ENCODE measurements at places on chromosomes 1 and 21. TPM values are rescaled to one million over a fixed set of nuclear protein-coding genes. Genes with fewer than 3 reads are reported as not detected.

- DNase-seq, result no peak
Observed at GRCh38 chr21:41242238-41242829, 74.3 kb upstream of the FAM3B start.

Gene CYB561D1
- polyA plus RNA-seq, result 6.1 TPM

Gene SYT14
- polyA plus RNA-seq, result 0.26 TPM

Gene B3GALT2
- 11.8 TPM for polyA plus RNA-seq

DNA sequence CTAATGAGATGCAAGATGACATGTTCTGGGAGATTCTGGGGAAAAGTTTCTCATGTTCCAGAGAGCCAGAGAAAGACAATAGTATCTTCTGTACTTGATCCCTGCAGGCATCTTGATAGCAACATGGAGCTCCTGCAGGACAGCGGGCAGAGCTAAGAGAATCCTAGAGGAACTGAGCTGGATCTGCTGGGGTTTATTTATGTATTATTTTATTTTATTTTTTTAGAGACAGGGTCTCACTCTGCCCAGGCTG, 22.7 kb upstream of the SCAF4 start:
- no peak for DNase-seq

- DNase-seq, result no peak
Observed at GRCh38 chr1:65255656-65256050, 53.7 kb upstream of the DNAJC6 start.

- no peak for DNase-seq
Observed at GRCh38 chr1:56811331-56811730, 7.9 kb downstream of the FYB2 start.

GRCh38 chr1:38527373-38527966, 332.1 kb downstream of the RRAGC start:
- no peak for DNase-seq

Gene HSPG2
- 130 TPM for polyA plus RNA-seq

Gene LRRC39
- polyA plus RNA-seq, result 3.4 TPM

DNA sequence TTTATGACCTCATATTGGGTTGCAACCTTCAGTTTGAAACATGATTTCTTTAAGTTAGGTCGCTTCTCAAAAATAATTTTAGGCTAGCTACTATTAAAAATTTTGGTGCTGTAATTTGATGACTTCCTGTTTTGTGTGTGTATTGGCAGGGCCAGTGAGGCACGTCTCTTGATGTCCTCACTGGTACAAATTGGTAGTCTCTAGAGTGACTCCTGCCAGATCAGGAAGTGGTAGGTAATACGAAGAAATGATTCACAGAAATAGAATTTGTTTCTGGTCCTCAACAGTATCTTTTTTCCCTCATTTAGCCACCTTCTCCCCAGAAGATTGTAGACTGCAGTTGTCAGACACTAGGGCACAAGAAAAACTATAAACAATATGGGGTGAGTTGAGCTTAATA, 120.9 kb upstream of the KIAA1614 start:
- DNase-seq, result no peak

Gene FABP3
- 62.3 TPM for polyA plus RNA-seq

DNA sequence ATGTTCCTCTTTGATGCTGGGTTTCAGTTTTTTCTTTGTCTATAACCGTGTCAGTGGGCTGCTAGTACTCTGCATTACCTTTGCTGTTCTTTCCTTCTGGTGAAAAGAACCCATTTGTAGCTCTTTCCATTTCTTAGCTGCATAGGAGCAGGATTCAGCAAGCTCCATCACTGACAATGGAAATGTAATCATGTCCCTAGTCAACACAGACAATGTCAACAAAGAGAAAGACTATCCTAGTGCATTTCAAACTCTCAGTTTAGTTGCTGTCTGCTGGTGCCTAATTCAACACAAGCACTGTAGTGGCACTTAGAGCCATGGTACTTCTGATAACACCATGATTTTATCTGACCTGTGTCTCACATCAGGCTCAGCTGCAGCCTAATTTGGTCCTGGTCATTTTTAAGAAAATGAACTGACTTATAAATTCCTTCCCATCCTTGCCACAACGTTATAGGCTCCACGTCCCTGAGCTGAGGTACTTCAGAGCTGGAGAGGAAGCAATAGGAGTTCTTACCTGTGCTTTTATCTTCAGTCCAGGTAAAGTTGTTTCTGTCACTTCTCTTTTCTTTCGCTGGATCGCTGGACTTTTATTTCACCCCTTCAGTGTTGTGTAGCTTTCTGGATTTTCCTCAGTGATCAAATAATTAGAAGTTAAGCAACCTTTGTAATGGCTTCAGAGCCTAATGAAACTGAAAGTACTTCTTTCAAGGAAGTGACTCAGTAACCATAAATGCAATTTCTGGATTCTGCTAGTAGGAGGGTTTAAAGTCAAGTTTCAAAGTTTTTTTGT, at the start of gene GBP3:
Gene GBP3 (minus strand): TSS at position 700 of the 793 bp plus-strand sequence. CDS start 2,145 bp downstream, outside the sequence.
- no peak for DNase-seq

- DNase-seq, result no peak
Observed at GRCh38 chr1:165287781-165288180, 68.7 kb downstream of the LMX1A start.

Gene CYYR1
- polyA plus RNA-seq, result 55.3 TPM
